NCI-H1417 (cell line): ENCODE measurements at places on chromosomes 16 and 17.

GRCh38 chr17:71380936-71381335 is 739.9 kb upstream of the SOX9 start:
- DNase-seq = no peak

GRCh38 chr16:12874186-12874585 is 27.2 kb upstream of the SHISA9 start:
- no peak for DNase-seq

DNA sequence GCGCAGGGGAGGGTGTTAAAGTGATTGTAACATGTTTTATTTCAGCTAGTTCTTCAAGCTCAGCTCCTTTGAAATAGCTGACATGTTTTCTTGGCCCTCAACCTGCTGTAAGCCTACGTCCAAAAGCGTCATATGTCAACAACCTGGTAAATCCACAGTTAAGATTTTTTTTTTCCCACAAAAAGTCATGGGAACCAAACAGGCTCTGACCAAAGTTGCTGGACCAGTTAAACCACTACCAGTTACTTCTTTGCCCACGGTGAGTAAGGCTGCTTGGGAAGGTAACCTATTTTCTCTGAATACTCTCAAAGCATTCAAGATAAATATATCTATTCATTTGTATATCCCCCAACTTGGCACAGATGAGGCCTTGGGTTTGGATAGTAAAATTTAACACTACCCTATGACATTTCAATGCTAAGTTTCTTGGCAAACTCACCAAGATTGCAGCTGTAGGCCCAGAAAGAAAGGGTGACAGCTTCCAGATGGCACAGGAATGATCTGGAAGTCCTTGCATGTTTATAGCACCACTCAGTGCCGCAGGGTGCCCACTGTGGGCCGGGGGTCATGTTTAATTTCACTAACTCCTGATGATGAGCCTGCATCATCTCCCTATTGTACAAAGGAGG is 166.2 kb downstream of the XYLT1 start:
- DNase-seq = peak; percentile 4

DNA sequence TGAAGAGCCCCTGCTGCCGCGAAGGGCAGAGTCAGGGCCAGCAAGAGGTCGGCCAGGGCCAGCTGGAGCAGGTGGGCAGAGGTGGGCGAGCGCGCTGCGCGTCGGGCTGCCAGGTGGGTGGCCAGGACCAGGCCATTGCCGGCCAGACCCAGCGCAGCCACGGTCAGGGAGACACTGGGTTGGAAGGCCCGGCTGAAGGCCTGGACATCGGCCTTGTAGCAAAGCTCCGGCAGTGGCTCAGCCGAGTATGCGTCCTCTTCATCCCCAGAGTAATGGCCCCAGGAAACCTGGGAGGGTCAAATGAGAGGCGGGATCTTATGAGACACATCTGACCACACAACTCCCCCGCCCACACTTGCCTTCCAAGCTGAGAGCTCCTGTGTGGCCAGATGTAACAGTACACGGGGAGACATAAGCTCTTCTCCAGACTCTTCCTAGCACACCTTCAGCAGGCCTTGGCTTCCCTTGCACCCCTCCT is 1.3 kb downstream of the CCR10 start:
- no peak for DNase-seq

- DNase-seq = peak; percentile 88
Observed at GRCh38 chr17:4833178-4833940, at the start of gene MINK1. MINK1 (plus strand) TSS chr17:4833340; CDS start chr17:4833584, 244 bp downstream.

DNA sequence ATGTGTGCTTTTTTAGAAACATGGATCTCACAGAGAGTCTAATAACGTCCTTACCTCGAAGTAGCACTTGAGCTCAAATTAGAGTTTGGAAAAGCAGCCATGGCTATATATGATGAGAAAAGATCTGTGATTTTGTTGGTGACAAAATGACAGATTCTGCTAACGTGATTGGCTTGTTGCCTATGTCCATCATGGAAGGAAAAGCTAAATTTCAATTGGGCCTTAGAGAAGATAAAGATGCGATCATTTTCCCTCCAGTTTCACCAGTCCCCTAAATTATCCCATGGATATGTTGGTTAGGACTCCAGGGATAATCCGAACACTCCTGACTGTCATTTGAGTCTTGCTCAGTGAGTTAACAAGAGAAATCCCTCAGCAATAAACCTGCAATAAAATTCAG is 175.8 kb downstream of the C16orf95 start:
- DNase-seq = no peak

DNA sequence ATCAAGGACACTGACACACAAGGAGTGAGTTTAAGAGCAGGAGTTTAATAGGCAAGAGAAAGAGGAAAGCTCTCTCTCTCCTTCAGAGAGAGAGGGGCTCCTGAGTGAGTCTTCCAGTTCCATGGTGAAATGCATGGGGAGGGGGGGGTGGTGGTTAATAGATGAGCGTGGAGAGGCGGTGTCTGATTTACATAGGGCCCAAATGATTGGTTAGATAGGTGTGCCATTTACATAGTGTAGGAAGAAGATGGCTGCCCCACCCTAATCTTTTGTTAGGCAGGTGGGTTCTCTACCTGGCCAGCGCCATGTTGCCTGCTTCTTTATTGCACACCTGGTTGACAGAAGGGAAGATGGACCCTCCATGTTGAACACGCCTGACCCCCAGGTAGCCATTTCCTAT is 250.0 kb upstream of the CACNG5 start:
- no peak for DNase-seq

DNA sequence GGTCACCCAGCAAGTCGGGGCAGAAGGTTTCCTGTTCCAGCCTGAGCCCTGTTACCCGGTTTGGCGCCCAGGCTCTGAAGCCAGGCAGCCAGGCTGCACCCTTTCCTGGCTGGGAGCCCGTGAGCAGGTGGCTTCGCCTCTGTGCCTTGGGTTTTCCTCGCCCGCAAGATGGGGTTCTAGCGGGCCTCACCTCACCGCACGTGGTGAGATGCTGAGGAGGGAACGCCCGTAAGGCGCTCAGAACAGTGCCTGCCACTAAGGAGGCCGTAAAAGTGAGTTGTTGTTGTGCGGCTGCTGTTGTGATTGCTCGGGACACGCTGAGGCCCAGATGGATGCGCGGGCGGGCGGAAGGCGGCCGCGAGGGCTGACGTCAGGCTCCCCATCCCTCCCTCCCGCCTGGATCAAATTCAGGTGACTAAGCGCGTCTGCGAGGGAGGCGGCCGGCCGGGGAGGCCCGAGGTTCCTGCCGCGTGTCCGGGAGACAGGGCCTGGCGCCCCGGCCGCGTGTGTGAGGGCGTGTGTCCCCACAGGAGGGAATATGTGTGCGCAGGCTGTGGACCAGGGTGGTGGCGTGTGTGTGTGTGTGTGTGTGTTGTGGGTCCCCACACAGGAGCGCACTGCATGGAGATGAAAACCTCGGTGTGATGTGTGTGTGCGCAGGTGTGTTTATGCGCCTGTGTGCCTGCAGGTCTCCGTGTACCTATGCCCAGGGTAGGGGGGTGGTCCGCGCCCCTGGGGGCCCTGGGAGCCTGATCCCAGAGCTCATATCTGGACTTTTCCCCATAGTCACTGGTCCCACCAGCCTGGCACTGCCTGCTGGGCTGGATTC is 4.3 kb downstream of the CAMKK1 start:
- peak; percentile 74 for DNase-seq

GRCh38 chr16:6684076-6684673 is 648.5 kb upstream of the RBFOX1 start:
- peak; percentile 19 for DNase-seq

DNA sequence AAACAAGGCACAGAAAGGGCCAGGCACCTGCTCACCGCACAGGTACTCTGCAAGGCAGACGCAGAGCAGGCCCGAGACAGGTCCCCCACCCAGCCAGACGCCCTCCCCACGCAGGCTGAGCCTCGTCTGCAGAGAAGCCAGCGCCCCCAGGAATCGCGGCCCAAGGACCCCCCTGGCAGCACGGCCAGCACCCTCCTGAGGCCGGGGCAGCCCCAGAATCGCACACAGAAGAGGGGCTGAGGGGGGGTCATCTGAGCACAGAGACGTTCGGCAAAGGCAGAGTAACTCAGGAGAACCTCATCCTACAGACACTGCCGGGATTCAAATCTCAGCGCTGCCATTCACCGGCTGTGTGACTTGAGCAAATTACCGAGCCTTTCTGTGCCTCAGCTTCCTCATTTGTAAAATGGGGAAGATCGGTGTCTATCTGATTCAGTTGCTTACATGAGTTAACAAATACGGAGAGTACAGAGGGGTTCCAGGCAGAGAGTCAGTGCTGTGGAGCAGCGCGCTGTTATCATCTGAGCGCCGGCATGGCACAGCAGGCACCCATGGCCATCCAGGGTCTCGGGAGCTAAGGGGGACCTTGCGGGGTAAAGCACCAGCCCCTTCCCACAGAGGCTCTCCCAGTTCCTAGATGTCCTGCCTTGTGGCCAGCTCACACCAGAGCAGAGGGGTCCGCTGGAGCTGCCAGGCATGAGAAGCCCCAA is 10.4 kb downstream of the EMC6 start:
- no peak for DNase-seq

DNA sequence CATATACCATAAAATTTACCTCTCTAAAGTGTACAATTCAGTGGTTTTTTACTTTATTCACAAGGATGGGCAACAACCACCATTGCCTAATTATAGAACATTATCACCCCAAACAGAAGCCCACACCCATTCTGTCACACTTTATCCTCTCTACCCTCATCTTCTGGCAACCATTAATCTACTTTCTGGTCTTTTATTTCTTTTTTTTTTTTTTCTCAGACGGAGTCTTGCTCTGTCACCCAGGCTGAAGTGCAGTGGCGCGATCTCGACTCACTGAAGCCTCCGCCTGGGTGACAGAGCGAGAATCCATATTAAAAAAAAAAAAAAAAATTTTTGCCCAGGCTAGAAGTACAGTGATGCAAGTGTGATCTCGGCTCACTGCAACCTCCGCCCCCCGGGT is 90.7 kb upstream of the CLEC18B start:
- DNase-seq = no peak

- DNase-seq = peak; percentile 29
Observed at GRCh38 chr17:56754523-56755208, 79.1 kb downstream of the C17orf67 start.

DNA sequence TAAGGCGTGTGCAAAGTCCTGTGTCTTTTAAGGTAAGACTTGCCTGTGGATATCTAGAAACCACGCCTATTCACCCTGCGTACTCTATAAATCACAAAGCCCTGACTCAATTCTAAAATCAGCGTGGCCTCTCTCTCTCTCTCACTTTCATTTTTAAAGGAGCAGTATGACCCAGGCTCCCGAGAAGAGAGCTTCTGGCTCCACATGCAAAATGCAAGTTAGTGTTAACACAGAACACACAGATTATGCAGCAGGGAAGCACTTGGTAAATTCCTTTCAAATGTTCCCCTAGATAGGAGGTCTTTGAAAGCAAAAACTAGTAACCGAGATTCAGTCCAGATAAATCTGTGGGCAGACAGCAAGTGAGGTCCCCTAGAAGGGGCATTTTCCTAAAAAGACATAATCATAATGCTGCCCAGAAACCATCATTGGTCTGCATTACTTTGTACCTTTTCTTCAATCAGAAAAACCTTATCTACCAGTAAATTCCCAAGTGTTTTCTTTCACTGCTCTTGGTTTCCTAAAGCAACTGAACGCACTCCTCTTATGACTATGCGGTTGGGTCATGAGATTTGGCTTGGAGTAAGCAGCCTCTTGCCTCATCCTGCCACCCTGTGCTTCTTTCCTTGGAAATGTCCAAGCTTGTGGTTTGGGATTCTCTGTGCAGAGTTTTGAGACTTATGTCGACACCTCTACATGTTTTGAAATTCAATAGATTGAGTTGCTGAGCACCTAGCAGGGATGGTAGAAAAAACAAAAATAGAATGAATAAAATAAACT is 31.7 kb upstream of the KCNJ2 start:
- DNase-seq = no peak

- no peak for DNase-seq
Observed at GRCh38 chr17:58189436-58190146, 2.9 kb upstream of the EPX start.

GRCh38 chr17:75902406-75902805 is 2.3 kb downstream of the MRPL38 start:
- no peak for DNase-seq

- DNase-seq = no peak
Observed at GRCh38 chr17:850086-850850, 68.1 kb downstream of the MRM3 start.

DNA sequence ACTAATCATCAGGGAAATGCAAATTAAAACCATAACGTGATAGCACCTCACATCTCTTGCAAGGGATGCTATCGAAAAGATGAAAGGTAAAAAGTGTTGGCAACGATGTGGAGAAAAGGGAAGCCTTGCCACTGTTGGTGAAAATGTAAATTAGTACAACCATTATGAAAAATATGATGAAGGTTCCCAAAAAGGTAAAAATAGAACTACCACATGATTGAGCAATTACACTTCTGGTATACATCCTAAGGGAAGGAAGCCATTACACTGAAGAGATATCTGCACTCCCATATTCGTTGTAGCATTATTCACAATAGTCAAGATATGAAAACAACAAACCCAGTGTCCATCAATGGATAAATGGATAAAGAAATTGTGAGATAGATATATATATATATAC is 21.5 kb downstream of the ABCA10 start:
- DNase-seq = no peak

DNA sequence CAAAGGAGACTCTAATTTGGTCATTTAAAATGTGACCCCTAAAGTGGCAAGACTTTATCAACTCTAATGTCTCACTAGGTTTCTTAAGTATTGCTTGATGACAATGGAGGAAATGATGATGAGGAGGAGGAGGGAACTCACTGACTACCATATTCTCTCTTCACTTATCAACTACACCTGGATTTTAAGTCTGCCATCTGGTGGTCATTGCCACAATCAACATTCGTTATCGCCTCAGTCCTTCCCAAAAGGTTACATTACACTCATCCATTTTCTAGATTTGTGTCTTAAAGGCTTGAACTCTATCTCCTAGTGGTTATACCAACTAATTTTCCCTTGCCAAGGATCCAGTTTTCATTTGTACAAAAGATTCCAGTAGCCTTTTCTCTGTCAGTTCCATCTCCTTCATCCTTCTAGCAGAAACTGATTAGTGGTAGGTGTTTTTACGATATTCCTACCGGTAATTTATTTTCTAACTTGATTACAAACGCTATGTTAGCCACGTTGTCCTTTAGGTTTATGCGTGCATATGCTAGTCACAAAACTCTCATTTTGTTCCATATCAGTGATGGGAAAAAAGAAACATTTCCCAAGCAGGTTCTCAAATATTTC is 114.6 kb upstream of the NOG start:
- DNase-seq = peak; percentile 12

DNA sequence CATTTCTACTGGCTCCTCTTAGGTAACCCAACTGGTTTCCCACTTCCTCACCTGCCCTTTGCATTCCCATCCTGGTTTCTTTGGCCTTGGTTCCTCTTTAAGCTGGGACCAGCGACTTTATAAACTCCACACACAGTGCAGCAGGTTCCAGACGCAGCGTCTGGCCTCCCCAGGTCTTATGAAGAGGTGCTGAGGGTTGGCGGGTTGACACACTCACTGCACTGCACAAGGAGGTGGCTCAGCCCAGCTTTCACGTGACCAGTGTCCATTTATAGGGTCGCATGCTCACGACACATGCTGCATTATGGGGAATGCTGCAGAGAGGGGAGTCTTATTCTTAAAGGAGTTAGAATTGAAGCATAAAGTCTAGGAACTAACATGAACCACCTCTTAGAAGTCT is 70.8 kb downstream of the ZFHX3 start:
- no peak for DNase-seq

GRCh38 chr16:65069065-65069464 is 52.8 kb downstream of the CDH11 start:
- no peak for DNase-seq
